Anterior cingulate cortex (tissue), 58 donors: ENCODE measurements at places on chromosomes 3 and 15.

DNA sequence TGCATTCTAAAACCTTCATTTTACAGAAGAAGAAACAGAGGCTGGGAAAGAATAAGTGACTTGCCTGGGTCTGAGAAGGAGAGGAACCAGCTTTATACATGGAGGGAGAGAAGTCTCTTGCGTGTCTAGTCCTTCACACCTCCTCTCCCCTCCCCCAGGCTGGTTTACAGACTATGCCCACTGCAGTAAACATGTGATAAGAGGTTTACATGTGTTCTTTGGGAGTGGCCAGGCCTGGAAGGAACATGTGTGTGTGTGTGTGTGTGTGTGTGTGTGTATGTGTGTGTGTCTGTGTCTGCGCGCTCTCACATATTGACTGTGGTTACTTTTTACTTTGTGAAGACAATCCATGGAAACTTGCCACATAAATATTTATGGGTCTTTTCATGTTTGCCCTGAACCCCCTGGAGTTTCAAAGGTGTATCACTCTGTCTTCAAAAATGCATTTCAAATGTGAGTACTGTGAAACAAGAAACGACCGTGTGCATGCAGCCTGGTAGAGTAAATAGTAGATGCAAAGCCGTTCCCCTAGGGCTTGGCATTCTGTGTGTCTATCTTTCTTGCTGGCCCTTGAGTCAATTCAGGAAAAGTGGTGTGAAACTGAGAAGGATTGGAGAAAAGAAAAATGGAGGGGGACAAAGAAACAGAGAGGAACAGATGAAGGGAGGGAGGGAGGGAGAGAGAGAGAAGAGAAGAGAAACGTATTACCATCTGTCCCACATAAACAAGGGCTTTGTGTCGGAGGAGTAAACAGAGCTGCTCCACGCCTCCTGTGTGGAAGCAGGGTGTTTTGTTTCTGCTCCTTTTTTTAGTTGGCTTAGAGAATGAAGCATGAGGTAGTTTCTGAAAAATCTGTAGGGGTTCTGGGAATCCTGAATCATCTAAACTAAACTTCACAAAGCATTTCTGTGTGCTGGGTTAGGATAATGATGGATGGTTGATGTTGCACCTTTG lies 51.7 kb downstream of the CLDN11 start:
- DNase-seq, result no peak

DNA sequence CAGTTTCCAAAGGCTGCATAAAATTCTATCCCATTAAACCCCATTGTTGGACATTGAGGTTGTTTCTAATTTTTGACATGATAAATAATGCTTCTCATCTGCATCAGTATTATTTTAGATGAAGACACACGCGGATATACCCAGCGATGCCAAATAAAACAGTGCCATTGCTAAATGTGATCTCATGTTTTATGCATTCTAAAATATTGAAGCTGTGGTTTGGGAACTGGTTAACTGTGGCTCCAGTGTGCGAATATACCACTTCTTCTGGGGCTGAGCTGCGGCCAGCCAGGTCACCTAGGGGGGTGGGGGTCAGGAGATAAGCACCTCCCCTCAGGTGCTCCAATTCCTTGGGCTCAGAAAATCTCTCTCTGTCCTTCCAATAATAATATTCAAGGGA lies 230.0 kb downstream of the ADAMTS9 start:
- no peak for DNase-seq

DNA sequence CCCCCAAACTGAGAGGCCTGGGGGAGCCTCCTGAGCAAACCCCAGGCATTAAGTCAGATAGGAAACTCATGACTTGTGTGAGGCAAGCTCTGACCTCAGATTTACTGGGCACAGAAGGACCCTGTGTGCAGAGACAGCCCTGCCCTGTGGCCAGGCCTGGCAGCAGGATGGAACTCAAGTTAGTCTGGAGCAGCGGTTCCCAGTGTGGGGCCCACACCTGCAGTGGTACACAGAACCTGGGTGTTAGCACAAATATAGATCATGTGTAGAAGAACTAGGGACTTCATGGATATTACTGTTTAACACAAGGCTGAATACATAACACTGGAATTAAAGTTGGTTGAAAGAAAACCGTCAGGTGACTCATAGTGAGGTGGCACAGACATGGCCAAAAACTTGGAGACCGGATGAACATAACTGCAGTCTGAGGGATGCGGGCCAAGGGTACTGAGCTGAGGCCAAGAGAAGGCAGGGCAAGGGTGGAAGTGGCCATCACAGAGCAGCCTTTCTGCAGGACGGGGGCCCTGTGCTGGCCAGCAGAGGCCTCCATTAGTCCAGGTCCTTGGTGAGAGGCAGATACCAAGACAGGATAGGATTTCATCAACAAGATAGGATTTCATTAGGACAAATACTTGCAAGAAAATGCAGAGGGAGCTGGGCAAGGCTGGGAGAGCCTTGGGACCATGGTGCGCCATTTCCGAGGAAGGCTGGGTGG lies 40.9 kb downstream of the IRAK2 start:
- no peak for DNase-seq

DNA sequence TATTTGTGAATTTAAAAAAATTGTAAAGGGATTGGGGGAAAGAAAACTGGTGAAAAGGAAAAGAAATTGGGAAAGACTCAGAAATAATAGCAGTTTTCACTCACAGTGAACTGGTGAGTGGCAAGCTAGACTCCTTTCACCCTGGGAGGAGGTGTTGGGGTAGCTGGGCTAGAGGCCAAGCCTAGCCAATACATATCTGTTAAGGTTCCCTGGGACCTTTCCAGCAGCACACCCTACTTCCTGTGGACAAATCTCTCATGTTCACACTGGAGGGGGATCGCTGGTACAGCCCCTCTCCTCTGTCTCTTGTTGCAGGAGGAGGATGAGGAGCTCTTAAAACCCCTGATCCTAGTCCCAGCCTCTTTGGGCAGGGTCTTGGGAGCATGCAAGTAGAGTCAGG lies 3.7 kb upstream of the RPP25 start:
- DNase-seq, result no peak

- no peak for DNase-seq
These were observed 261.4 kb downstream of the ZMAT3 start for GRCh38 chr3:178810181-178810580.
